ENCODE measurements at places on chromosomes 16 and 17.

- no peak for DNase-seq
These were observed 22.3 kb upstream of the BRD7 start for GRCh38 chr16:50390914-50391716.

DNA sequence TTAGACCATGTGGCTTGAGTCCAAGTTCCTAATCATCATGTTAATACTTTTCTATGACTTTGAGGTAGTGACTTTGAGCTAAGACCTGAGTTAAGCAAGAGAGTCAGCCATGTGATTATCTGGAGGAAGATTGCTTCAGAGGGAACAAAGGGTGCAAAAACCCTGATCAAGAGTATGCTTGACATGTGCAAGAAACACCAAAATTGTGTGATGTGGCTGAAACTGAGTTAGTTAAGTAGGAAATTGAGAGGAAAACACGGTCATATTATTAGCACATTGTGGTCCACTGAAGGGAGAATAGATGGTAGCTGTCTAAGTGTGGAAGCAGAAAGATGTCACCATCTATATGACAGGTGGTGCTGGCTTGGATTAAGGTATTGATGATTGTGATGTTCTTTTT is 130.4 kb upstream of the MON1B start:
- no peak for DNase-seq

- DNase-seq: no peak
These were observed 30.6 kb downstream of the CENPV start for GRCh38 chr17:16322636-16323035.

GRCh38 chr17:79371984-79372383 is 238.9 kb downstream of the RBFOX3 start:
- no peak for DNase-seq

DNA sequence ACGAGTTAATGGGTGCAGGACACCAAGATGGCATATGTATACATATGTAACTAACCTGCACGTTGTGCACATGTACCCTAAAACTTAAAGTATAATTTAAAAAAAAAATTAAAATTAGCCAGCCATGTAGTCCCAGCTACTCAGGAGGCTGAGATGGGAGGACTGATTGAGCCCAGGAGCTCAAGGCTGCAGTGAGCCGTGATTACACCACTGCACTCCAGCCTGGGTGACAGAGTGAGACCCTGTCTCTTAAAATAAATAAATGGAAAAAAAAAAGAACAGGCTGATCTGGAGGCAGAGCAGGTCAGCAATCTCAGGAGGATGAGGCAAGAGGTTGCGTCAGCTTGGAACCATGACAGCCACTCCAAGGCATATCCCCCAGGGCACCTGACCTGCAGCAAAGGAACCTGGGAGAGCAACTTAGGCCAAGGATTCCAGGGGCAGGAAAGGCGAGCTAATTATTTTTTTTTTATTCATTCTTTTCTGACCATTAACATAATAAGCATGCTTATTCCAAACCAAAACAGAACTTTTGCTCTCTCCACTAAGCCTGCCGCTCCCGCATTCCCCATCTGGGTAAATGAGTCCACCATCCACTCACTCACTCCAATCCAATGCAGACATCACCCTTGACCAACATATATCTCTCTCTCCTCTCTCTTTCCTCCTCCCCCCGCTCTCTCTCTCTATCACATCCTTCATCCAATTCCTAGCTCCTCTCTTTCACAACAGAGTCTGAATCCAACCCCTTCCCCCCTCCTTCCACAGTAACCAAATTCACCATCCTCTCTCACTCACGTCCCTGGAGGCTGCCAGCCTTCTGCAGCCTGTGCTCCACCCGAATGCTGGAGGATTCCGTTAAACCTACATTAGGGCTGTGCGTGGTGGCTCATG is 47.7 kb downstream of the TK2 start:
- DNase-seq: no peak

GRCh38 chr17:32289471-32290070 is 23.9 kb downstream of the RHBDL3 start:
- DNase-seq: no peak
